ENCODE measurements at places on chromosomes 1 and 21.

DNA sequence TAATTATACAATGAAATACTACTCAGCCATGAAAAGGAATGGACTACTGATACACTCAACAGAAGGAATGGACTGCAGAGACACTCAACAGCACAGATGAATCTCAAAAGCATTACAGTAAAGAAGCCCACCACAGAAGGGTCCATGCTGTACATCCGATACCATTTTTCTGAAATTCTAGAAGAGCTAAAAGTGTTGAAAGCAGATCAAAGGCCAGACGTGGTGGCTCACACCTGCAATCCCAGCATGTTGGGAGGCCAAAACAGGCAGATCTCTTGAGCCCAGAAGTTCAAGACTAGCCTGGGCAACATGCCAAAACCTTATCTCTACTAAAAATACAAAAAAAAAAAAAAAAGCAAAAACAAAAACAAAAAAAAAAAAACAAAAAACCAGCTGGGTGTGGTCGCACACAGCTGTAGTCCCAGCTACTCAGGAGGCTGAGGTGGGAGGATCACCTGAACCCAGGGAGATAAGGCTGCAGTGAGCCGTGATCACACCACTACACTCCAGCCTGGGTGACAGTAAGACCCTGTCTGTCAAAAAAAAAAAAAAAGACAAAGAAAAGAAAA lies 15.5 kb downstream of the PPP1R15B start:
- DNase-seq = no peak

- no peak for DNase-seq
These were observed 39.0 kb downstream of the MRPL37 start for GRCh38 chr1:54239035-54239383.

GRCh38 chr1:30413606-30414005 lies 309.8 kb downstream of the MATN1 start:
- DNase-seq = no peak

- DNase-seq = no peak
These were observed 59.5 kb upstream of the CD55 start for GRCh38 chr1:207261971-207262370.

DNA sequence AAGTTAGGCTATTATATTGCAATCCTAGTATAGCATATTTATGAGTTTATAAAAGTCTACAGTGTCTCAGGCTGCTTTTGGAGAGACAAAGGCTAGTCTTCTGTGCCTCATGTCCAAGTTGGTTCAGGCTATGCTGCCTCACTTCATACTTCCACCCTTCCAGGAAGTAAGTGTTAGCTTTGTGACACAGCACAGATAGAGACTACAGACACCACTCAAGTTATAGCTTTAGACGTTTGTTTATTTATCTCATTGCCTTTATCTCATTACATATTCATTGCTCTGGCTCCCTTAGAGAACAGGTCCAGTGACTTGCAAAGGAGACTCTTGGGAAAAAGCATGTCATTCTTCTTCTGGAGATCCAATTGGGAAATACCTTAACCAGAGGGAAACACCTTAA lies 22.6 kb upstream of the GBP4 start:
- DNase-seq = no peak

- DNase-seq = peak; percentile 89
These were observed 15.8 kb downstream of the TCP10L start for GRCh38 chr21:32569261-32570230.

DNA sequence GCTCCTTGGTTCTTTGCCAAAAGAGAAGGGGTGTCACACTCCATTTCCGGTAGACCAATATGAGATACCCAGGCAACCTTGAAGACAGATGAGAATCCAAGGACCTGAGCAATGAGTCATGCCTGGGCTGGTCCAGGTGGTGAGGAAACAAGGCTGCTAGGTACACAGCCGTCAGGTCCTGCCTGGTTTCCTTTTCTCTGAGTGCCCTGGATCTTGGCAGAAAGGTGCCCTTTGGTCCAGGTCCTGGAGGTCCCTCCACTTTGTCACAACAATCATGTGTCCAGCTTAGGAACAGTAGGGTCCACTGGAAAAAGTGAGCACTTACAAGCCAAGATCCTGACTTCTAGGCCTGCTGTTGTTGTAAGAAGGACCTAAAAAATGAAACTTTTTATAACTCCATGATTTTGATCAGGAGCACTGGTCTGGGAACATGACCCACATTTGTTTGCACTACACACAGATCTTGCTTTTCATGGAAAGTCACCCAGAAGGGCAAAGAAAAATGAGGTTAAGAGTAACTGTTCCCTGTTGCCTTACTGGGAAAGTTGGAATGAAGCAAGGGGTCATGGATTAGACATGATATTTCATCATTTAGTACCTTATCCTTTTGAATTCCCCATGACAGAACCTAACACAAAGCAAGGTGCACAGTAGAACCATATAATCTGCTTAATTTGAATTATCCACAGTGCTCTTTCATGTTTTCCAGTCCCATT lies 94.7 kb downstream of the PAPPA2 start:
- no peak for DNase-seq
